NCI-H1694 treated with DMSO at 0.1 percent for 48 hours (cell line): ENCODE measurements at places on chromosomes 3 and 15.
A peak's percentile ranks its signal among the peaks of the same experiment; 100 is the strongest.

- DNase-seq = no peak
Observed at GRCh38 chr3:133874761-133875438, 20.8 kb downstream of the RAB6B start.

- DNase-seq = no peak
Observed at GRCh38 chr3:13631256-13631655, 82.3 kb downstream of the FBLN2 start.

DNA sequence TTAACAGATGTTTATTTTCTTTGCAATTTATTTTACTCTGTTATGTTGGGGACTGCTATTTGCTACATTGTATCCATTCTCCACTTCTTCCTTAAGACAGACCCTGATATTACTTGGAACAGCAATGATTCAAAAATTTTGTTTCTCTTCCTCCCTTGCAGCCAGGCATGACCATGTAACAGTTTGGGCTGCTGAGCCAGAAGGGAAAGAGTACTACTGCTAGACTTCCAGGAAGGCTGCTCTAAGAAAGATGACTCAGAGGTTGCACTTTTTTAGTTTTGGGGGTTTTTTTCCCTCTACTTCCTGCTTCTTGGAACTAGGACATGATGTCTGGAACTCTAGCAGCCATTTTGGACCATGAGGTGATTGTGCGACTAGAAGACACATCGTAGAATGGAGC lies 10.3 kb downstream of the PRR20G start:
- no peak for DNase-seq

- DNase-seq = no peak
Observed at GRCh38 chr3:112984485-112984884, 6.3 kb upstream of the GTPBP8 start.

DNA sequence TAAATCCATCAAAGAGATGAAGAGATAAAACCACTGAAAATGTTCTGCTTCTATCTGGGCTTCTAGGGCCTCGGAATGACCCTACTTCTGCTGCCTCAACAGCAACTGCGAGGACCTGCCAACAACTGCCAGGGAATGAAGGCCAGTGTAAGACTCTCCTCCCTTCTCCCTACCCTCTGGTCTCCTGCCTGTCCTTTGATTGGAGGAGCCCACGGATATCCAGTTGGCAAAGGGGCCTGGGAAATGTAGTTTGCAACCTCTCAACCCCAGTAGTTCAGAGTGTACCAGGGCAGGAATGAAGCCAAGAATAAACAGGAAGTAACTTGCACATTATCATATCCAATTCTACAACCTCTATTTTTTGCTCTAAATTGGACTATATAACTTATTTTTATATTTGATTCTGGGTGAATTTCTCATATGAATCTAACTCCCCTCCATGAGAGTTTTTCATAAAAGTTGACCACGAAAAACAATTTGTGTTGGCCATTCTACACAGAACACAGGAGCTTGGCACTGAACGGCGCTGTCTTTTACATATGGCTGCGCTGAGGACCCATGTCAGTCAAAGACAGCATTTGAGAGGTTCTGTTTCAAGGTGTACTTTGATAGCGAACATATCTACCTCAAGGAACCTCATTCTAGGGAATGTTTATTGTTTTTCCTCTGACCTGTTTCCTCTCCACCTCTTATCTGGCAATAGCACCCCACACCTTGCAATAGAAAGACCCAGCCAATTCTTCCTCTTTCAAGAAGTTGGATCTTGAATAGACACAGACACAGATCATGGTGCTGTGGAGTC lies 91.1 kb upstream of the RNF7 start:
- peak; percentile 16 for DNase-seq

DNA sequence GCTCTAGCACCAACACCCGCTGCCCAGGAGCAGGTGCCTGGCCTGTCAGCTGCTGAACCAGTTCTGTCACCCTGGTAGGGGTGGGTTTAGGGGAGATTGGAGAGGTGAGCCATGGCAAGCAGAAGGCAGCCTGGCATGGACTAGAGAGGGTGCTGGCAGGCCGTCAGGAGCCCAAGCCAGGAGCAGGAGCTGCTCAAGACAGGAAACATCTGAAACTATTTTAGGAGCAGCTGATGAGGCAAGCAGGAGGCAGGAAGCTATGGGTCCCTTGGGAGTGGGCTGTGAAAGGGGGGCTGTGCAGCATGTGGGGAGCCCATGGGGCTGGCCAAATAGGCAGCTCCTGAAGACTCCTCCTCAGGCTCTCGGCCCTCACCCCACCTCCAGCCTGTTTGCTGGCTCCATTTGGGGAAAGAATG lies 2.3 kb downstream of the INKA1 start:
- DNase-seq = peak; percentile 3

DNA sequence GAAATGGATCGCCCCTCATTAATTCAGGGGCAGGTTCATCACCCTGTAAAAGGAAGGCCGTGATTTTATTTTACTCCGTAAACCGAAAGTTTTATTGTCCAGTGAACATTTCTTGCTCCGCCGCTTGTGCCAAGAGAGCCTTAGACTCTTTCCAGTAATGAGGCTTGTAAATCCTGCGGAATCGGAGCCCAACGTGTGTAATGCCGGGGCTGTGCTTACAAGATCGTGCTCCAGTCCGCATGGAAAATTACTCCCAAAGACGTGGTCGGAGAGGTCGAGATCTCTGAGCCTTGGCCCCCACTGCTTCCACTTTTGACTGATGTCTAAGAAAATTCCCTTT lies 649 bp upstream of the PLOD2 start:
- DNase-seq = no peak
